Right ventricle myocardium superior (tissue), 1 donor: ENCODE measurements at places on chromosomes 12 and 14. TPM values are rescaled to one million over a fixed set of nuclear protein-coding genes. Genes with fewer than 3 reads are reported as not detected.

DNA sequence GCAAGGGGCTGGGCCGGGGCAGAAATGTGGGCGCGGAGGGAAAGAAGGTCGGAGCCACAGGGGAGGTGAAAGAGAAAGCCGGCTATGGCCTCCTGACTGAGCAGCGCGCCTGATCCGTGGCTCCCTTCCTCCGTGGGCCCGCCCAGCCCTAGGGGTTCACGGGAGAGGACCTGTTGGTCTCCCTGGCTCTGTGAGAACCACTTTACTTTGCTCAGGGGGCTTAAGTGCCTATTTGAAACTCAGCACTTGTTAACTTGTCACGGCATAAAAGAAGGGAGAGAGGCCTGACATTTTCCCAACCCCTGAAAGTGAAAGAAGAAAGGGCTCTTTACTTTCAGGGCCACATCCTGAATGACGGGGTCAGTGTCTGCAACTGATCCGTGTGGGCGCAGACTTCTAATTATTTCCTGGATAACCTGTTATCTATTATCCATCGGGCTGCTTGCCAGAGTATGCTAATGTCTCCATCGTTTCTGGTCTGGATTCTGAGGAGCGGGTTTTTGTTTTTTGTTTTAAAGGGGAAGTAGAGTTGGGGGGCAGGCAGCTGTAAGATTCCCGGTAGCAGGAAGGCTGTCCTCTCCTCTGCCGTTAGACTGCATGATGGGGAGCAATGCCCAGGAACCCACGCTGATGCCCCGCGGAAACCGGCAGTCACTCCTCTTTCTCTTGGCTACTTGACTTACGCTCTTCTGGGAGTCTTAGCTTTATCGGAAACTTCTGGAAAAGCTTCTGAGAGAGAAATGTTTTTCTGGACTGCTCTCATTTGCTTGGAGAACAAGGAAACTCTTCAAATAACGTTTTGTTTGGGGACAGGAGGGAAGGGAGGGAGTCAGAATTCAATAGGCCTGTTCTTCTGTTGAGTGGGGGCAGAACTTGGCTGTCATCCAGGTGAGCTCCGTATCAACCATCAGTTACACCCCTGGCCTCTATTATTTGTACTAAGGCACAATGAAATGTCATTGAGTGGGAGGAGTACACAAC is 127.7 kb upstream of the MAX start:
- peak; percentile 64 for DNase-seq

DNA sequence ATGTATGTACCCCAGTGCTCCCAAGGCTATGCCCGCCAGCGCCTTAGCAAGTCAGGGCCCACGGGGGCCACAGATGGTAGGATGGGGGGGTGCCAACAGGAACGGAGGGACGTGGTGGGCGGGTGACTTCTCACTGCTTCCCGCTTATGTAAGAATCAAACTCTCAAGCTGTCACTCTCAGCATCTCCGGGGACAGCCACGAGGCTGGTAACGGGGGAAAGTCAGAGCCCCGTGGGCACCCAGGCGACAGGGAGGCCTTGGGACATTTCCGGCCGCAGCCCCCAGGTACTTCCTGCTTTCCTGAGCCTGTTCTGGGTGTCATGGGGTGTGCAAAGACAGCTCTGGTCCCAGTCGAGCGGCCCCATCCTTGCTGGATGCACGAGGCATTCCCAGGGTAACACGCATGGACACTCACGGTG is 59.3 kb downstream of the TESC start:
- peak; percentile 40 for DNase-seq

The CDKL1 gene
- total RNA-seq: 1.4 TPM

The FAR2 gene
- 3.1 TPM for total RNA-seq

The USP5 gene
- total RNA-seq: 63.0 TPM

The SCN8A gene
- 0.13 TPM for total RNA-seq
